ENCODE measurements at places on chromosomes 7 and 10.
A peak's percentile ranks its signal among the peaks of the same experiment; 100 is the strongest.

DNA sequence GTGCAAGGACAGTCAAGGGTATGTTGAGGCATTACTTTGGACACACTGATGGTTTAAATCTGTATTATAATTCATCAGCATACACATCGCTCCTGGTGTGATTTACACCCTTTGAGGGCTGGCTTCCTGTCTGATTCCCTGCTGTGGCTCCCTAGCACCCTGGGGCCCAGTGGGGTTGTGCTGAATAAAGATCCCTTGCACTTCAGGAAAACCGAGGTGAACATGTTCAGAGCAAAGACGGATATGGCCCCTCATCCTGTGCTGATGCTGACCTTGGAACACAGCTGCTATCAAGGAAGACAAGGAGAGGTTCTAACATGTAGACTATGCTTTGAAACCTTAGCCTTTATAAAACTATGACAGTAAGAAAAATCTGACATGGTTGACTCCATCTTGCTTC lies 84.6 kb upstream of the UNC5B start:
- no peak for DNase-seq

GRCh38 chr10:92031580-92031979 lies 108.0 kb downstream of the BTAF1 start:
- no peak for DNase-seq

DNA sequence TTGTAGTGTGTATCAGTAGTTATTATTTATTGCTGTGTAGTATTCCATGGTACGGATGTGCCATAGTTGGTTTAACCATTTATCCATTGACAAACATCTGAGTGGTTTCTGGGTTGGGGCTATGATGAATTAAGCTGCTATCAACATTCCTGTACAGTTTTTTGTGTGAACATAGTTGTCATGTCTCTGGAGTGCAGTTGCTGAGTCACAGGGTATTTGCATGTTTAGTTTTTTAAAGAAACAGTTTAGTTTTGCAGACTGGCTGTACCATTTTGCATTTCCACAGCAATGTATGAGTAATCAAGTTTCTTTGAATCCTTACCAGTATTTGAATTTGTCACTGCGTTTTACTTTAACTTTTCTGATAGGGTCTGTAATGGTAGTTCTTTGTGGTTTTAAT lies 516.7 kb upstream of the CELF2 start:
- peak; percentile 39 for DNase-seq

DNA sequence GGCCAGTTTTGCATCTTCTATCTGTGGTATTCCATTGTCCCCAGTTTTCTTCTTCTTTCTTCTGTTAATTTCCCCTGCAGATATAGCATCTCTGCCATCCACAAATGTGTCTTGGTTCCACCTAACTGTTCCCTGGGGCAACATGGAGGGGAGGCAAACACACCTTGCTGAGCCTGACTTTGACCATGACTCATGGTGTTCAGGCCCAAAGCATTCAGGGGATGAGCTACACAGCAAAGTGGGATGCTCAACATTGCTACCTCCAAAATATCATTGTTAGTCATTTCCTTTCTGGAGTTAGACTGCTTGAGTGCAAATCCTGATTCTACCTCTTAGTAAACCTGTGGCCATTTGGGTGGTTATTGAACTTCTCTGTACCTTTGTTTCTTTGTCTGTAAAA lies 542.7 kb downstream of the LRMDA start:
- DNase-seq, result no peak

DNA sequence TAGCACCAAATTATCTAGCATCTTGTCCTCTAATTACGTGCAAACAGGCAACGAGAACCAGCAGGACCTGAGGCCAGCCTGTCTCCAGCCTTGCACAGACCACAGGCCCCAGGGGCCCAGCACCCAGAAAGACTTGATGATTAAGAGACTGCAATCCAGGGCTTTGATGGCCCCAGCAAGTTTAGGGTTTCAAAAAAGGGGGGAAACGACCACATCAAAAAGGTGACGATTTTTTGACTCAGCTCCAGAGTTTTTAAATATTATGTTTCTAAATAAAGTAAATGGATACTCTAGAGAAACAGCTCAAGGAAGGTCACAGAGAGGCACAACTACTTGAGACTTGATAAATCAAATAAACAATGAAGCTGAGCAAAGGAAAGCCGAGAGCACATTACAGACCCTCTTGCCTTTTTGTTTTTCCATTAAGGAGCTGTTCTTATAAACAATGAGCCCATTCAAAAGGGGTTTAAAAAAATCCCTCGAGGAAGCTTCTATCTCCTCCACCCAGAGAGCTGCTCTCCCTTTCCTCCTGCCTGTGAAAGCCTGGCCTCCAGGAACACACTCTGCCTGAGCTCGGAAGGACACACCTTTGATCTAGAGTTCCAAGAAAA lies 44.1 kb downstream of the GLI3 start:
- DNase-seq, result no peak

DNA sequence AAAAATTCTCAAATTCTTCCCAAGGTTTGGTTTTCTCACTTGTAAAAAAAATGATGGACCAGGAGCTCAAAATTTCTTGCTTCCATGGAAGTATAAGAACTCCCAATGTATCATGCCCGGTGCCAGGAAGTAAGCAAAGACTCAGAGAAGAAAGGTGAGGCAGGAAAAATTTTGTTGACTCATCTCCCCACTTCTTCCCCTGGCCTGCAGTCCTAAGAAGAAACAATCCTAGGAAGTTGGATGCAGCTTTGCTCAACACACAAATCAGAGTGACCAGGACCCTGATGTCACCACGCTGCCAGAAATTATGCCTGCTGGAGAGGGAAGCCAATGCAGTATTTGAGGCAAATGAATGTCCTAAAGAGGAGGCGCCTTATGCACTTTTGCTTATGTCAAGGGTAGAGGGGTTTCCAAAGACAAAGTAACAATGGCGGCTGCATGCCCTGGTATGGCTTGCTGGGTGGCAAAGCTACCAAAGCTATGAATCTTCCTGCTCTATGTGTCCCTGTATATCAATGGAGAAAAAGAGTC lies 163.6 kb downstream of the NEURL1 start:
- DNase-seq, result no peak

DNA sequence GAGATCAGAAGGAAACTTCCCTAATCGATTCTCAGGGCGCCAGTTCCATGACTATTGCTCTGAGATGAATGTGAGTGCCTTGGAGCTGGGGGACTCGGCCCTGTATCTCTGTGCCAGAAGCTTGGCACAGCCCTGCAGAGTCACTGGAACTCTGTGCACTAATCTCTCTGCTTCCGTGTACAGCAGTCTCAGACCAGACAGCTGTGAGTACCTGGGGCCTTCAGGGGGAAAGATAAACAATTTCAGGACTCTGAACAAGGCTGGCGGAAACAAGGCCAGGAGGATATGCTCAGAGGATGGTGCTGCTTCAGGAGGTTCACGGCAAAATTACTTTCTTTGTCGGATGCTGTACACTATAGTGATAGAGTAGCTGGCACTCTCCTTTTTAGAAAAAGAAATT lies 131.7 kb upstream of the PRSS58 start:
- DNase-seq, result no peak

DNA sequence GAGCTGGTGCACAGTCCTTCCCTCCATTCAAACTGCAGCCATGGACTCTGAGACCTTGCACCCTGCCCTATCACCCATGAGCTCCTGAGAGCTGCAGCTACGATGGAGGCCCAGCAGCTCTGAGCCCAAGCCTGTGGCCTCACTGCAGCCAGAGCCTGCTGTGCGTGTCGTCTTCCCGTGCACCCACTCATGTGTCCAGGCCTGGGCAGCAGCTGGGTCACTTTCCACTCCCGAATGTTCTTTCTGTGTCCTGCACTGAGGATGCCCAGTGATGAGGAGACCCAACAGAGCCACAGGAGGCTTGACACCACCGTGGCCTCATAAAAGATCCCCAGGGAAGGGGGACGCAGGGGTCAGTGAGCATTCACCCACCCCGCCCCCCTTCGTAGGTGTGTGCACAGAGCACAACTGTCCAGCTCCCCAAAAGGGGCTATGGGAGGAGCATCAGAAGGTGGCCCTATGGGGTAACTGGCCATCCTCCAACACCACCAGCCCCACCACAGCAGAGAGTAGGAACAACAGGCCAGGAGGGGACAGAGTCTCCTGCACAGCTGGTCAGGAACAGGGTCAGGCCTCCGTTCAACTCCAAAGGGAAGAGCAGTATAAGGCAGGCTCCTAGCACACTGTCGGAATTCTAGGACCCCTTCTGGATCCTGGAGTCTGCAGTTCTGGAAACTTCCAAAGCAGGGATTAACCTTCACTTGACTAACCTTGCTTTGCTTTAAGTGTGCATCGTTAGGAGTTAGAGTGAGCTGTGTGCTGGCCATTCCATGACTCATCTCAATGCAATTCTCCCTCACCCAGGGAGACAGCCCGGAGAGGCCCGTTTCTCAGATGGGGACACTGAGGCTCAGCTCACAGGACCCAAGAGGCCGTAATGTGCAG lies 52.6 kb downstream of the RASGEF1A start:
- peak; percentile 20 for DNase-seq

DNA sequence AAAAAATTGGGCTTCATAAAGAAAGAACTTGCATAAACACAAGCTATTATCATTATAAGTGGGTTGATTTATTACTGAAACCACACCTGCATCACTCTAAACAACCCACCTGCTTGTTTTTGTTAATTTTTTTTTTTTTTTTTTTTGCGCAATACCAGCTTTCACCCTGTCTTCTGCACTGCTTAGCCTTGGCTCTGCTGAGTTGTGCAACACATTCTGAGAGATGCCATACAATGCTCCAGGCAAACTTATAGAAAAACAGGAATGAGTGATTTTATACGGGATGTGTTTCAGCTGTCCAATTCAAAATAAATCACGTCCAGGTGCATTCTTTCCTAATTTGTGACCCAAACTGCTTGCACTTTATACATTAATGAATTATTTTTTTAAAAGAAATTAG lies 923.6 kb downstream of the GATA3 start:
- DNase-seq, result no peak

DNA sequence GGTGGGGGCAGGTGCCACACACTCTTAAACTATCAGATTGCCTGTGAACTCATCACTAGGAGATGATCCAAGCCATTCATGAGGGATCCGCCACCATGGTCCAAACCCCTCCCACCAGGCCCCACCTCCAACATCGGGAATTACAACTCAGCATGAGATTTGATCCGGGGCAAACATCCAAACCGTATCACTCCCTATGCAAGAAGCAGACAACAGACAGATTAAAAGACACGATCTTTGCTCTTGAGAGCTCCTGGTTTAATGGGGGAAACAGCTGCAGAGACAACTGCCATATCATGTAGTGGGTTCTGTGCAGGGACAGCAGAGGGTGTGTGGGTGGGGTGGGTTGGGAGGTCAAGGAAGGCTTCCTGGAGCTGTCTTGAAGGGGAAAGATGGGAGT lies 123.6 kb downstream of the EMX2 start:
- DNase-seq, result no peak

- no peak for DNase-seq
Observed at GRCh38 chr10:2759233-2759632, 308.1 kb upstream of the PFKP start.

DNA sequence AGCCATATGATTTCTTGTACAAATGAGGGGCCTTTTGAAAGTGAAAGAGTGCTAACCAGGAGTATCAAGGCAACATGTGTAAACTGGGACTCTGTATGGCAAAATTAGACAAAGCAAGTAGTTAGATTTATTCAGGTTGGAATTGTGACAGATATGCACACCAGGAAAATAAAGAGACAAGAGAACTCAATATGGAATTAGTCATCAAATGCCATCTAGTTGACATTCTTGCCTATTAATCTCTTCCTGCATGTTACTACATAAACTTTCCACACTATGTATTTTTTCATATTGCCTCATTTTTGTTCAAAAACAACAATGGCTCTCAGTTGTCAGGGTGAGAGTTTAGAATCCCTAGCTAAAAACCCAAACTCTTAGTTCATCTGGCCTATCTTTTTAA lies 799.0 kb downstream of the NRG3 start:
- DNase-seq, result no peak

- no peak for DNase-seq
Observed at GRCh38 chr7:15335390-15335789, 226.4 kb downstream of the AGMO start.

DNA sequence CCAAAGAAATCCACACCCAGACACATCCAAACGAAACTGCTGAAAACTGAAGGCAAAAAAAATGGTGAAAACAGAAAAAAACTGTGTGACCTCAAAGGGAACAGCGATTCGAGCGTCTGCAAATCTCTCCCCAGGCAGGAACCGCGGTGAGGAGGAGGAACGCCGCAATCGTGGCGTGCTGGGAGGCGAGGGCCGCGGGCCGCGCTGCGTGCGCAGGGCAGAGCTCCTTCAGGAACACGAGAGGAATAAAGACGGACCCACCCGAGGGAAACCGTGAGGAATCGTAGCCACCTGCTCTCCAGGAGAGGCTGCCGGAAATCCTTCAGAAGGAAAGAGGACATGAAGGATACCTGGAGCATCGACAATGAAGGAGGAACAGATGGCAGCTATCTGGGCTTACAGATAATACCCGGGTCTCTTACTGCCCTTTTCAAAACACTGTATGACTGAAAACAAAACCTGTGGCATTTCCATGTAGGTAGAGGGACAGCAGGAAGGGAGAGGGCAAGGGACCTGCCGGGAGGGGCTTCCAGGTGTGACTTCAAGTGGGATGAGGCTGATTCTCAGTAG lies 266.0 kb downstream of the MAD1L1 start:
- no peak for DNase-seq

GRCh38 chr10:117275121-117275520 lies 34.2 kb downstream of the SLC18A2 start:
- DNase-seq, result no peak

DNA sequence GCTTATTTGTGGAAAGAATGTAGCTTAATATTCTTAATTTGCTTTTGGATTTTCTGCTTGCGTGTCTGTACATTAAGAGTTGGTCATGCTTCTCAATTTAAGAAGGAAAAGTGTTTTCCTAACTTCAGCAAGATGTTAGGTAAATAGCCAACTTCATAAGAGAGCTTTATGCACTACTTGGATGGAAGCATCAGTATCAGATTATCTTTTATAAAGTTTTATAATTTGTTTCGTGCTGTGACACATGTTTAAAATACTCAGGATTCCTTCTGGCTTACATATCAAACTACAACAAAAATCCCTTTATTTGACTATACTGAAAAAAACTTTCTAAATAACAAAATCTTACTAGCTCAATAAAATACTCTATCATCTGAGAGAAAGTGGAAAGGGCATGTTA lies 34.8 kb upstream of the AGR2 start:
- peak; percentile 20 for DNase-seq

- DNase-seq, result no peak
Observed at GRCh38 chr10:5469353-5470061, 29.9 kb downstream of the CALML5 start.

- DNase-seq, result no peak
Observed at GRCh38 chr7:34308595-34308994, 349.4 kb upstream of the NPSR1 start.

DNA sequence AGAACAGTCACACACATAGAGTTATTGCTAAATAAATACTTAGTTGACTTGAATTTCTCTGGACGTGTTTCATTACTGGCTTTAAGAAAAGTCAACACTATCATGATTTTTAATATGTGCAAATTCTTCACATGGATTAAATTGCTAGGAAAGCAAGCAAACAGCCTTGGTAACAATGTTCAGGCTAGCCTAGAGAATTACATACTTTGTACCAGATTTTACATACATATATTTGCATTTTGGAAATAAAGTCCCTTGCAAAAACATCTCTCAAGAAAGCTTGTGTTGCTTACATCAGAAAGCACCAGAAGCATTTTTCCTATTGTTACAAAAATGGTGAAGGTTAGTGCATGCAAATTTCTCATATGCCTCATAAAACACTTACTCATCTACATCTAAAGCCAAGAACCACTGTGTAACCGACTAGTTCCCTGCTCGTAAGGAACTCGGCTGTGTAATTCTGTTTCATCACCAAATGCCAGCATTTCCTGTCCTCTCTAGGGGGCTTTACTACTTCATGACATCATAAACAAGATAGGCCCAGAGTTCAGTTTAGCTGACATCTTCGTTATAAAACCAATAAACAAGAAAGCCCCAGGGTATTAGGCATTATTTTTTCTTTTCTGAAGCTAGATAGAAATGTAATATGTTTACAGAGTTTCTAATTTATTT lies 87.8 kb downstream of the CFAP58 start:
- peak; percentile 95 for DNase-seq
